ENCODE measurements at places on chromosomes 2 and 18.

DNA sequence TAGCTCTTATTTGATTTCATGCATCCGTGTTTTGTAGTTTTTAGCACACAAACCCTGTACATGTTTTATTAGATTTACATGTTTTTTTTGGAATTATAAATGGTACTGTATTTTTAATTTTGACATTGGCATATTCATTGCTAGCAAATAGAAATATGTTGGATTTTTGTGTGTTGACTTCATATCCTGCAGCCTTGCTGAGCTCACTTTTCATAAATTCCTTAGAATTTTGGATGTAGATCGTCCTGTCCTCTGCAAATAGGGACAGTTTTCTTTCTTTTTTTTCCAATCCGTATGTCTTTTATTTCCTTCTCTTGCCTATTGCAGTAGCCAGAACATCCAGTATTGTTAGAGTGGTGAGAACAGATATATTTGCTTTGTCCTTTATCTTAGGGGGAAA, 46.7 kb upstream of the GPR17 start:
- DNase-seq, result no peak

- DNase-seq, result no peak
Measured at GRCh38 chr2:45260946-45261345, 251.7 kb upstream of the SIX2 start.

DNA sequence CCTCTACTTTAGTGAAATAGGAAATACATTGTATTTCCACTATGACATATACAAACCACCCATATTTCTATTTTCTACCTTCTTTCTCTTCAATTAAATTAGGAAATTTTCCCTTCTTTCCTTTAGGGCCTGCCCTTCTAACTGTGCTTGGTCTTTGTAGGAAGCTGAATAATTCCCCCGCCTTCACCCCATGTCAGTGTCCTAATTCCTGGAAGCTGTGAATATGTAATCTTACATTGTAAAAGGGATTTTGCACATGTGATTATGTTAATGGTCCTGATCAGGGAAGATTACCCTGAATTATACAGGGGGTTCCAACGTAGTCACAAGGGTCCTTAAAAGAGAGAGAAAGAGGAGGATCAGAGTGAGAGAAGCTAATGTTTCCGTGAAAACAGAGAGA, 40.2 kb downstream of the GRB14 start:
- no peak for DNase-seq

GRCh38 chr2:16271231-16271896, 331.0 kb downstream of the MYCN start:
- no peak for DNase-seq

DNA sequence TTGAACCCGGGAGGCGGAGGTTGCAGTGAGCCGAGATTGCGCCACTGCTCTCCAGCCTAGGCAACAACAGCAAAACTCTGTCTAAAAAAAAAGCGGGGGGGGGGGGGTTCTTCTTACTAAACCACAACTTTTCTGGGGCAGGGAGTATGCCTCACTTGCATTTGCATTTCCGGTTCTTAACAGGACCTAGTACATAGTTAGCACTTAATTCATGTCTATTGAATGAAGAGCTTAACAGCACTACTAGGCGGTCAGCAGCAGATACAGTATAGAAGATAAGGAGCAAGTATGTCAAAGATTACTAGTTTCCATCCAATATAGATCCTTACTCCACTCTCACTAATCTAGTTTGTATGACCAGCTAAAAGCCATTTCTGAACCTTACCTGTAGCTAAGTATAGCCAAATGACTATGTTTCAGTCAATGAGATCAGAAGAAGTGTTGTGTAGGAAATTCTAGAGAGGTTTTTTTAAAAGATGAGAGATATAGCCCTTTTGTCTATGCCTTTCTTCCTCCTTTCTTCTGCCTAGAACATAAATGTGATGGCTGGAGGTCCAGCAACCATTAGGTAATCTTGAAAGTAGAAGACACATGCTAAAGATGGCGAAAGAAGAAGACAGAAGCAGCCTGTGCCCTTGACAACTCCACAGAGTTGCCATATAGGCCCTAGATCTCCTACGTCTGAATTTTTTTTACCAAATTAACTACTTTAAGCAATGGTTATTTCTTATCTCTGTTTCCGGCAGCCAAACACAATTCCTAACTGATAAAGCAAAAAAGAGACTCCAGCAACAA, 11.3 kb downstream of the HYCC2 start:
- no peak for DNase-seq

GRCh38 chr18:48355276-48356115, 53.7 kb downstream of the ZBTB7C start:
- no peak for DNase-seq

DNA sequence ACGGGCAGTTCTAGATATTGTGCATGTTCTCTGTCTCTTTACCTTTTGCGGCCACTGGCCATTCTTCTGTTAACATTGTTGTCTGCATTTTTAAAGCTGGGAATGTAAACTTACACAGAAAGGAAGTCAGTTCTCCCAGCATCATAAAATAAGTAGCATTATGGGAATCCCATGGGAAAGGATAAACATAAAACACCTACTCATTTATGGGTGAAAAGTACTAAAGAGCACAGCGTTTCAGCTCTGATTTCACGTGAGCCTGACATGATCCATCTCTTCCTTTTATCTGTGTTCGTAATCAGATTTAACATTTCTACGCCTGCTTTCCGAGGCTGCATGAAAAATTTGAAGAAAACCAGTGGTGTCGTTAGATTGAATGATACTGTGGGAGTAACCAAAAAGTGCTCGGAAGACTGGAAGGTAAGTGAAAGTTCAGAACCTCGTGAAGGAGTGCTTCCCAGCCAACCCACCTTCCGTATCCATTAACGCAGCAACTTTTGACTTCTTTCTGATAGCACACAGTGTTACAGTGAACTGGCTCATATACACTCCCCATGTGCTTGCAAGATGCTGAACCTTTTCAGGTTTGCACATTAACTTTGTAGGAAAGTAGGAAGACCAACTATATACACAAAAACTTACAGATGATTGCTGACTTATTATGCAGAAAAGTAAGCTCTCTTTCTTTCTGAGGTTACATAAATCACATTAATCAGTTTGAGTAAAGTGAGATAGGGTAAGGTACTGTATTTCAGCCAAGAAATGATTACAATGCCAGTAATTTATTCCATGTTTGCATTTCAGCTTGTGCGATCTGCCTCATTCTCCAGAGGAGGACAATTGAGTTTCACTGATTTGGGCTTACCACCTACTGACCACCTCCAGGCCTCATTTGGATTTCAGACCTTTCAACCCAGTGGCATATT, 86.5 kb upstream of the TTC39C start:
- no peak for DNase-seq

DNA sequence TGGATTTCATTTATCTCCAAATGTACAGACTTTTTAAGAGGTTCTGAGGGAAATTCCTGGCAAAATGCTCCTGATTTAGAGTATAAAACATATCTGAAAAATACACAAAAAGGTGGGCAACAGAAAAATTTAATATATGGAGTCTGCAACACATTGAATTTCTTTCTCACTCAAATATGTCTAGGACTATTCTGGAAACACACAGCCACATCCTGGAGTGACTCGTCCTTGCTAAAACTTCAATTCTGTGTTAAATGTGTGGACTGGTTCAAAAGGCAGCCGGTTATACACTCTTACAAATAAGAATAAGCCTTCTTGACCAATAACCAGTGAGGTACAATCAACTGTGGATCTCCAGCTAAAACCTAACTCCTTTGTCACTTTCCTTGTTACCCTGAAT, 44.1 kb upstream of the RND3 start:
- DNase-seq, result no peak

DNA sequence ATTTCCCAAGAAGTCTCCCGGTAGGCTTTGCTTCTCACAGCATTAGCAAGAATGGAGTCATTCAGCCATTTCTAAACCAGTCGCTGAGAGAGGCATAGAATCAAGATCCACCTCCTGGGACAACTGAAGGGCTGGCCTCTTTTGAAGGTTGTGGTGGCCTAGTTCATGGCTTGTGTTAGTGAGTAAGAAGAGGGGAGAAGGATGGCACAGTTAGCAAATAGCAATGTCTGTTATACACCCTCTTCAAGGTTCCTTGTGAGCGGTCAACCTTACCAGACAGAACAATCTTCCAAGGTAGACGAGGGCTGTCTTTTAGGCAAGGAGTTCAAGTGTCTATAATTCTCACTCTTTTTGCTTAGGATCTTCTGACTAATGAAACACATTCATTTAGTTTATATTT, 35.4 kb upstream of the DNAH7 start:
- DNase-seq, result no peak

- DNase-seq, result no peak
Measured at GRCh38 chr2:65377556-65378192, 54.7 kb downstream of the SPRED2 start.

GRCh38 chr2:65901756-65902155, 469.4 kb upstream of the SPRED2 start:
- no peak for DNase-seq

DNA sequence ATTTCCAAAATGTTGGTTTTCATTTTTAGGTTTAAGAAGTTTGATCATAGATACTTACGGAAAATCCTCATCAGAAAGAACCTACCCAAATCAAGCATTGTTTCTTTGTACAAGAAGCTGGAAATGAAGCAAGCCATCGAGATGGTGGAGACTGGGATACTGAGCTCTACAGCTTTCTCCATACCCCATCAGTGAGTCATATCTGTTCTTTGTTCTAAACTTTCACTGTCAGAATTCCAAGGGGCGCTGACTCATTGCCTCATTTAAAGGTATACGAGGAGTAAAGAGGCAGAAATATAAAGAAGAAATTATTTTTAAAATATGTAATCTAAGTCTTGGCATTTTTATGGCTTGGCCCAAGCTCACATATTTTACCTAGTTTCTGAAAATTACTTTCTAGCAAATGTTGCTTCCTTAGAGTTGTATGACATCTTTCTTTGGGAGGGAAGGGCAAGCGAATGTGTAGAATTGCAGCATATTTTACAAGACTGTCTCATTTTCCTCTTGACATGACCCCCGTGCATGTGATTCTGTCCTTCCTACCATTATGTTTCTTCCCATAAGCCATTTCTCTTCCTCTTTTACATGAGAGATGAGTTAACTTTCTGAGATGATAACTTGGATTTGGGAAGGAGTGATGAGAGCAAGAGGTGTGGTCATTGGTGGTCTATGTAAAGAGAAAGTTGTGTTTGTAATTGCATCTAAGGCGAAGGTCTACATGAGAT, 41.2 kb downstream of the SLC9A4 start:
- DNase-seq, result no peak

GRCh38 chr2:60706021-60706420, 50.0 kb upstream of the PAPOLG start:
- DNase-seq, result no peak

GRCh38 chr2:124193706-124194105, 168.6 kb downstream of the CNTNAP5 start:
- DNase-seq, result no peak

DNA sequence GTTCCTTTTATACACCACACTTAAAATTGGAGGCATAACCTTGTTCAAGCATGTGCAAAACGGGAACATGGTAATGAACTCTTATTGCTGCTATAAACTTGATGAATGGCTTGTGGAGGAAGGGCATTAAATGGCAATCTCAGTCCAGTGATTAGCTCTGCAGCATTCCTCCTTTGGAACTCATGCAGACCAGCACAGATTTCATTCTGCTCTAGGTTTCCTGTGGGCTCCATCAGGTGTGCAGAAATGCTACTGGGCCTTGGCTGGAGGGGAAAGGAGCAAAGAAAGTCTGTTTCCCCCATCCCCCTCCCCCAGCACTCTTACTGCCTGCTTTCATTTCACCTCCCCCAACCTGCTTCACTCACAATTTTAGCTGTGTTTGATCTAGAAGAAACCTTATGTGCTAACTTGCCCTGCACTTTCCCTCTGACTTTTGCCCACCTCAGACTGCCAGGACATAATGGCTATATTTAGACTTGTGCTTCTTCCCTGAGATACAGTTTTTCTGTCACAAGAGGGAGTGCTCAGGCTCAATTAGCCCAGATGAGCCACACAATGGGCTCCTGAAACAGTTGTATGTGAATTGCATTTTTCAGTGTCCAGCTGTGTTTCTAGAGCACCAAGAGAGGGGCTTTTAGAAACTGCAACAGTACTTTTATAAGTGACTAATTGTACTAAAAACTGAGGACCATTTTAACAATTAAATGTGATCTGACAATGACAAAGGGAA, 109.8 kb downstream of the FSHR start:
- DNase-seq, result no peak

- DNase-seq, result no peak
Measured at GRCh38 chr2:241517297-241517696, 8.9 kb upstream of the STK25 start.

DNA sequence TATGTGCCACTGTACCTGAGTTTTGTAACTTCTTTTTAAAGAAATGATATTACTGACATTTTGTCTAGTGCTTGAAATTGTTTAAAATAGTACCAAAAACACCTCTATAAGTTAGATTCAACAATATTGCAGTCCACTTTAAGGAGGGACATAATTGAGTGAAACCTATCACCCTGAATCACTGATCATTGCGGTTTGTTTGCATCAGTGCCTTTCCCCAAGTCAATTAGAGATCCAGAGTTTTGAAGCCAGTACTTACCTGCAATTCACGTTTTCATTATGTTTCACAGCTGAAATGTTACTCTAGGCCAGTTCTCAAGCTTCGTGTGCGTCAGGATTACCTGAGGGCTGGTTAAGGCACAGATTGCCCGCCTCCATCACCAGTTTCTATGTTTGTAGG, 26.6 kb upstream of the DLX1 start:
- no peak for DNase-seq

- DNase-seq, result no peak
Measured at GRCh38 chr2:39666491-39667101, 879 bp downstream of the TMEM178A start.

DNA sequence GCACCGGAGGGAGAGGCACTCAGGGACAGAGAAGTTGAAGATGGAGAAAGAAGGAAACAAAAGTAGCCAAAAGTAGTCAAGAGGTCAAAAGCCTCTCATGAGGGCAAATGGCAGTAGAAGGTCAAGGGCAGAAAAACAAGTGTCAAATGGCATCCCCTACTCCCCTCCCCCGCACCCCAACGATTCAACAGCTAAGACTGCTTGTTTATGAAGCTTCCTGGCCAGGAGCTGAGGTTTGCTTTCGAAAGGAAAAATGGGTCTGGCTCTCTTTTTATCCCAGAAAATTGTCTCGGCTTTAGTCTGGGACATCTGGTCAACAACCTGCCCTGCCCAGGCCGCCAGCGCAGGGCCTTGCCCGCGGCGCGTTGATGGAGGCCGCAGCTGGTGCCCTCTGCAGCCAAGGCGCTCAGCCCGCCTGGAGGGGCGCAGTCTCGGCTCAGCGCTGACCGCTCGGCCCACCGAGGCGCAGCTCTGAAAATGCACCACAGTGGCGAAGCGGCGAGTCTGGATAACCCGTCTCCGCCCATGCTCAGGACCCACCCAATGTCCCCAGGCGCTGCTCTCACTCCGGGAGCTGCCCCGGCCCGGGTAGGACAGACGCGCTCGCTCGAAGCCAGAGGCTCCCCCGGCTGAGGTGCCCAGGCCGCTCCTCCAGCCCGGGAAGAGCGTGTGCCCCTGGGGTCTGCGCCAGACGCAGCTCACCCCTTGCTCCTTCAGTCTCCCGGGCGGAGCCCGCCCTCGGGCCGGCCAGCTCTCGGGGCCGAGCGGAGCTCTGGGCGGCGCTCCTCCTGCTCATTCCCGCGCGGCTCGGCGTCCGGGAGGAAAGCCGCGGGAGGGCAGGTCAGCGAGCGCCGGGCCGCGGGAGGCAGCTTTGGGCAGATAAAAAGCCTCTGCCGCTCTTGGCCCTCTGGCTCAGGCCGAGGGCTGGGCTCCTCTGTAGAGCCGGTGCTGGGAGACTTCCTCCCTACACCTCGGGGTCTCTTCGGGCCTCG, 1.8 kb upstream of the TBR1 start:
- DNase-seq, result peak; percentile 10

GRCh38 chr2:227942965-227943364, 71.5 kb downstream of the DAW1 start:
- DNase-seq, result no peak
